ENCODE measurements at places on chromosomes 2 and 18.
A peak's percentile ranks its signal among the peaks of the same experiment; 100 is the strongest.

GRCh38 chr2:118231759-118232158 is 143.5 kb downstream of the INSIG2 start:
- DNase-seq: no peak

GRCh38 chr2:173394091-173394974 is 39.7 kb downstream of the CDCA7 start:
- DNase-seq: no peak

DNA sequence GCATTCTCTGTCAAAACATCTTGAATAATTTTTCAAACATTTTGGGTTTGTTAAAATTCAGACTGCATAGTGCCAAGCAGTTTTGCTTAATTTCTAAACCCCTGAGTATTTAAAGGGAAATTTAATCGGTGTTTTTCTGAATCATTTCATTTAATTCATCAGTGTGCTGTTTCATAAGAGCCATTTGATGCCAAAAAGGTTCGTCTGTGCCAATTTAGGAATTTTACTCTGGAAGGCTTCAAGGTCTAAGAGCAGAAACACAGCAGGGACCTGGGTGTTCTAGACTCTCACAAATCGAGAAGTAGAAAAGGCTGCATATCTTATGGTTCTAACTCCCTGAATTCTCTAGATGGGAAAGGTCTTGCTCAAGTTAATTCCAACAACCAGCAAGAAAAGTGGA is 311.9 kb upstream of the NT5C1B start:
- DNase-seq: no peak

GRCh38 chr2:157620956-157621355 is 7.7 kb downstream of the ACVR1C start:
- no peak for DNase-seq

- DNase-seq: no peak
Observed at GRCh38 chr18:31469629-31470028, 22.1 kb downstream of the DSG3 start.

GRCh38 chr2:101931402-101931801 is 60.4 kb upstream of the IL1R2 start:
- no peak for DNase-seq

- DNase-seq: no peak
Observed at GRCh38 chr2:30960213-30960612, 153.0 kb upstream of the CAPN13 start.

- no peak for DNase-seq
Observed at GRCh38 chr2:10918661-10919409, 7.1 kb downstream of the KCNF1 start.

GRCh38 chr2:30206461-30207430 is 24.6 kb upstream of the LBH start:
- DNase-seq: no peak

- DNase-seq: no peak
Observed at GRCh38 chr2:133720429-133720828, 152.2 kb upstream of the NCKAP5 start.

GRCh38 chr2:37173741-37174140 is 14.7 kb downstream of the SULT6B1 start:
- DNase-seq: no peak

DNA sequence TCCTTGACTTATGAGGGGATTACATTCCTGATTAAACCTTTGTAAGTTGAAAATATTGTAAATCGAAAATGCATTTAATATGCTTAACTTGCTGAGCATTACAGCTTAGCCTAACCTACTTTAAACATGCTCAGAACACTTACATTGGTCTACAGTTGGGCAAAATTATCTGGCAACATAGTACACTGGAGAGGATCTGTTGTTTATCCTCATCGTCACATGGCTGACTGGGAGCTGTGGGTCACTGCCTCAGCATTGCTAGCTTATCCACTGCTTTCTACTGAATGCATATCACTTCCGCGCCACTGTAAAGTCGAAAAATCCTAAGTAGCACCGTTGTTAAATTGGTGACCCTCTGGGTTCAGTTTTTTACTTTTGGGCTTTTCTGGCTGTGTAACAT is 13.7 kb downstream of the PMS1 start:
- no peak for DNase-seq

DNA sequence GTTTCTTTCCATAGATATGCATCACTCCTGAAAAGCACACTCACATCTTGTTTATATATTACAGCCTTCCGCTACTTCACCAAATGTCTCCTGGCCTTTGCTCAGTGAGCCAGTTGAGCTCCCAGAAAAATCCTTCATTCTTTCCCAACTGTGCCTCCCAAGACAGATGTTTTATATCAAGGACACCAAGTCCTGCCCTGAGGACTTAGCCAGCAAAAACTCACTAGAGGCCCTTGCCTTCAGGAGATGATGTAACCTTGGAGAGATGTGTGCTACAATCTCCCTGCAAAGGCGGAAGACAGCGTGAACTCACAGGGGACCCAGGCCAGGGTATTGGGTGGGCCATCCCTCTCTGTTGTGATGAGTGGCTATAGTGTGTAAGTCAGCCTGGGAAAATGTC is 86.1 kb upstream of the CTAGE1 start:
- DNase-seq: no peak

DNA sequence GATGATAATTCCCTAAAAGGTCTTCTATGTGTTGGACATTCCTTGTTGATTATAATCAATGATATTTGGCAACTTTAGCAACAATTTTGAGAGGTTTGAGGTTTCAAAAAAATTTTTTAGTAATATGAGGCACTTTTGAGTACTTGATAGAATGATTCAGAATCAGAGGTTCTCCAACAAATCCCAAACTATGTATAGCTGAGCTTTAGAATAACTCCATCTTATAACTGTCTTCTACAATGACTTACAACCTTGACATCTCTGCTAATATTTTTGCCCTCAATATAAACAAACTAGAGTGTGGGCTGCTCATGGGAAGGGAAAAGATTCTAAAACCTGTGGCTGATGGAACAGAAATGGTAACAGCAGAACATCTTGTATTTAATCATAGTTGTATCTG is 21.5 kb upstream of the SERPINB7 start:
- no peak for DNase-seq

- DNase-seq: no peak
Observed at GRCh38 chr2:236632295-236633218, 62.9 kb downstream of the ACKR3 start.

DNA sequence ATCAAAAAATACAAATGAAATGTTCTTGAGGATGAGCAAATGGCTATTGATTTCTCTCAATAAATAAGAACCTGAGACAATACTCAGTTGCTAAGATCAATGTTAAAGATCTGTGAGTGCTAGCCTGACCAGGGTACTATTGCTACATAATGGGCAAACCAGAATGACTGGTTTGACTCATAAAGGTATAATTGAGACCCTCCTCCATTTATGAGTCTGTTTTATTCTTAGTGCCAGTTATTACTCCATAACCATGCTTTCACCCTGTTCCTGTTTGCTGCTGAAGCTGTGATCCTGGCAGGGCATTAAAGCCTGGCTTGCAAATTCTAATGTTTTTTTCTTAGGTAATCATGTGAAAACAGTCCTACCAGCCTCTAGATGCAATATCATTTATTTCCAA is 56.6 kb upstream of the PPM1B start:
- DNase-seq: no peak

- DNase-seq: no peak
Observed at GRCh38 chr2:224025874-224026273, 13.2 kb downstream of the SERPINE2 start.

DNA sequence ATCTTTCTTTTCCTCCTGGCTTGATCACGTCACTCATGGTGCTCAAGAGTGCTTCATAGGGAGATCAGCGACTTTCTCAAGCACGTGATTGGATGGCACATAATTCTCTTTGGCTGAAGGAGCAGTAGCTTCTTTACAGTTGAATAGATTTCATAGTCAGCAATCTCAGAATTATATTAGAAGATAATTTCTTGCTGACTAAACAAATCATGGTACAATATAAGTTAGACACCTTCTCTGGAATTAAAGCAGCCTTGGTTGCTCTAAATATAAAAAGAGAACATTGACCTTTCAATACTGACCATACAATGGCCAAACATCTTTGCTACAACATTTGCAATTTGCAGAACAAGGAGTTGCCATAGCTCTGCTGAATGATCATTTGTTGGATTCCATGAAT is 238.5 kb upstream of the CHST9 start:
- DNase-seq: no peak

DNA sequence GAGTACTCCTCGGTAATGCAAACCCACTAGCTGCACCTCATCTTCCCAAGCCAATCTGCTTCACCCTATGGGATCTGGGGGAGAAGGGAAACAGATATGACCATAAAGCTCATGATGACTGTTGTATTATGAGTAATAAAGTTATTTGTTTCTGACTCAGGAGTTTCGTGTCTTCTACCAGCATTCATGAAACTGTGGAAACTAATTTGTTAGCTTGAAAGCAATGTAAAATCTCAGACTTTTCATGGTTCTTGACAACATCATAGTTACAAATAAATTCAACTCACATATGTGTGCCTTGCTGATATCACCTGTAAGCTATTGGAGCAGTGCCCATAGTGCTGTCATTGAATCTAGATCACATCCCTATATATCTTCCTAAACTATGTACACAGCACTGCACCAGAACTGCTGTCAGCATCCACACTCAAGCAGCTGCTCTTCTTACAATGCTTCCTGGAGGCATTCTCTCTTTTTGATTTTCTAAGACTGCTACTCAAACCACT is 135.6 kb upstream of the KYNU start:
- DNase-seq: no peak

- no peak for DNase-seq
Observed at GRCh38 chr2:179461420-179461819, 196.8 kb upstream of the SESTD1 start.

DNA sequence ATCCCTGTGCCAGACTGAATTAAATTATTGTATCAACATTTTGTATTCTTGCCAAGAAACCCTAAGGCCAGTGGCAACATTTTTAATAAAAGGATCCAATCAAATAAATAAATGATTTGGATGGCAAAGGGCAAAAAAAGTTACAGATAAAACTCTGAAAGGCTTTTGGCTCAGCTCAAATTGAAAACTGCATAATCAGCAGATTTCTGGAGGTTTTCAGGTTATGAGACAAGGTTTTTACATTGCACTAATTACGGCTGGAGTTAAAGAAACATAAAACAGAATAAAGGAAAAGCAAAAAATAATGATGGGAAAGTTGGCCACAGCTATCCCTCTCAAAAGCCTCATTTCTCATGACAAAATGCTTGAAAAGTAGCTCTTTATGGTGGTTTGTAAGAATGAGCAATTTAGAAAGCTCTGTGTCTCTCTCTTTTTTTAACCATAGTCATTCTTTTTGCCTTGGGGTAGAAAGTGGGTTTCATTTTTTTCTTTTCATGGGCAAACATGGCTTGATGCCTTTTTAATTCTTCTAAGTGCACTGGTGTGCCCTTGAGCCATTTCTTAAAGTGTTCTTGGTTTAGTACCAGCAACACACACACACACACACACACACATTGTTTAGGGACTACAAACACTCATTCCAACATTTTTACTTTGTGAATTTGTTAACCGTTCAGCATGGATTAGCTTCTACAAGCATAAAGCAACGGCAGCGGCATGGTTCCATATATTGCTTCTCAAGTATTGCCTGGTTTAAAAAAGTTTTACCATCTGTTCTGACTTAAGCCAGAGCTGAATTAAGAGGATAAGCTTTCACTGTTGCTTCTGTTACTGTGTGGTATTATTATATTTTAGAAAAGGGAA is 747.1 kb upstream of the FSHR start:
- DNase-seq: no peak

- DNase-seq: no peak
Observed at GRCh38 chr18:55013685-55014084, 54.4 kb upstream of the CCDC68 start.

GRCh38 chr2:15316370-15316814 is 244.7 kb downstream of the NBAS start:
- no peak for DNase-seq

DNA sequence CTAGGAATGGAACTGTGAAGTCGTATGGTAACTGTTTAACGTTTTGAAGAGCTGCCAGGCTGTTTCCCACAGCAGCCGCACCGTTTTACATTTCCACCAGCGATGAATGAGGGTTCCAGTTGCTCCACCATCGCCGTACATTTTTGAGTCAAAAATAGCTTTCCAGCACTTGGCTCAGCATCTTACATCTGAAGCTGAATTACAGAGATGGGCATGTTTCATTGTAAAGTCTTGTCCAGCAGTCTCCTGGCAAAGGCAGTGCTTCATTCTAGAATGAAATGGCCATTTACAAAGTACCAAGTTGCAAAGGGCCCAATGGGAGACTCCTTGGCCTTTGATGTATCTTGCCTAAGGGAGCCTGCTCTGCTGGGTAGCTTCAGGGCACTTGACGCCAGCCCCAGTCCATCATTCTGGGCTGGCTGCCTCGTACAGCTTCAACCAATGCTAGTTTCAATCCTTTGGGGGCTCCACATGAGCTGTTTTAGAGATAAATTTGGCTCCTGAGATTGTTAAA is 45.1 kb downstream of the ATIC start:
- no peak for DNase-seq

- DNase-seq: peak; percentile 42
Observed at GRCh38 chr2:9984217-9984739, 32.8 kb downstream of the GRHL1 start.

DNA sequence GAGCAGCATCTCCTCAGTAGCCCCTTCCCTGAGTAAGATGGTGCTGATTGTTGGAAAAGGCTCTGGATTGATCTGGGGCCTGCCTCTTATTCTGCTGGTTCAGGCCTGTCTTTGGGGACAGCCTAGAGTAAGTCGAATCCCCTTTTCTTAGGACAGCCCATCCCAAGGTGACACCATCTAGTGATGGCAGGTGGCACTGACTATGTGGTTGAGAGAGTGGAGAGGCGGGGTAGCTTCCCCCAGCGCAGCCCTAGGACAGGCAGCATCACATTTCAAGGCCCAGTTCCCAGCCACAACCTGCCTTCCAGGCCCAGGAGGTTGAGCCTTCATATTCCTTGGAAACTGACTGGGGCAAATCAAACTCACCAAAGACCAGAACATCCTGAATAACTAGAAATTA is 69.1 kb upstream of the B3GNT7 start:
- no peak for DNase-seq

GRCh38 chr2:40130251-40130994 is 321.5 kb downstream of the SLC8A1 start:
- no peak for DNase-seq

GRCh38 chr18:79195716-79196683 is 126.8 kb downstream of the ATP9B start:
- DNase-seq: no peak

DNA sequence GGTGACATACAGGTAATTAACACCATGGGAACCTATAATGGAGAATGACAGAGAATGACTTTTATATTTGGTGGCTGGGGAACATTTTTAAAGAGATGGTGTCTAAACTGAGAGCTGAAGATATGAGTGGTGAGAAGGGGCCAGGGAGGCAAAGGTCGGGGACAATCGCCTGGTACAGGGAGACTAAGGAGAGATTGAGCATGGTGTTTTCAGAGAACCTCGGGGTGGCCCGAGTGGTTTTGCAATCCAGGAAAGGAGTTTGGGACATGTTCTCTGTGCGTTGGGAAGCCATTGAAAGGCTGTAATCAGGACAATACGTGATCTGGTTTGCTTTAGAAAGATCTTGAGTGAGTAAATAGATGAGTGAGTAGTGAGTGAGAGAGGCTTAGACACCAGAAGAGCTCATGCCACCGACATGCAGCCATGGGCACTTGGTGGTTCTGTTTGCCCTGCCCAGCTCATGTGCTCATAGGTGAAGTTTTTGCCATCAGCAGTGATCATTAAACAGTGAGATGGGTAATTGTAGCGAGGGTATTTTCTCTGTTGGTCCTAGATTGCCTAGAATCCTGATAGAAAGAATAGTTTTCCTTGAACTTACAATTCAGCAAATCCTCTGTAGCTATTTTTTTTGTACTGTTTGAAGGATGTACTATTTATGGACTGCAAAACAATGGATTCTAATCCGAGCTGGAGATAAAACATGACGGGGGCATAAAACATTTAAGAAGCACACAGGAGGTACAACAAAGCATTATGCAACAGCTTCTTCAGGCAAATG is 114.7 kb downstream of the SH3RF3 start:
- DNase-seq: no peak

GRCh38 chr2:191264647-191265081 is 19.5 kb downstream of the MYO1B start:
- DNase-seq: no peak

All from RKO (cell line).